ENCODE measurements at places on chromosomes 13 and 19.

DNA sequence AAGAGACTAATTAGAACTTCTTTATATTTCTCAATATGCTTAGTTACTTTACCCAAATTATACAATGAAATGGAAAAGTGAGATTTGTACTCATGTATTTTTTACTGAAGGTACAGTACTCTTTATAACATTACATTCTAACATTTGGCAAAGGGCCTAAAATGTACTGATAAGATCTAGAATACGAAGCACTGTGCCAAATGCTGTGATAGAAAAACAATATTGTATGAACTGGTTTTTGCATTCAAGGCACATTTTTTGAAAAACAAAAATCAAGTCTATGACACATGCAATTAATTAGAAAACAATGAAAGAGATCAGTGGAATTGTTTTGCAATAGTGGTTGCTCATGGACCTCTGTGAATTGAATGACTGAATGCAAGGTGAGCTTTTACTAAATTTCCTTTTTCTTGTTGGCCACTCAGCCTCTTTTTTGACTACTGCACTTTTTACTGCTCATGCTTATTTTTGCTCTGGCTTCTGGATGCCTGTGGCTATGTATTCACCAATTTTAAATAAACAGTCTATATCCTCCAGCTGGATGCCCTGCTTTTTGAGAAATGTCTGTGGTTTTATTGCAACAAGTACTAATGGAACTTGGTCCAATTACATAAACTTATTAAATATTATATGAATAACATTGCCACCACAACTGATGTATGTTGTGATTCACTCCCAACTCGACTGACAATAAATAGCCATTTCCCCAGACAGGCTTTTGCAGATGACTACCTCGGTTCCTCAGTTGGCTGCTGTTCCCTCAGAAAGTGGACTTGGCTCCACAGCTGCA is 41.4 kb upstream of the OBI1 start:
- DNase-seq: peak; percentile 33

DNA sequence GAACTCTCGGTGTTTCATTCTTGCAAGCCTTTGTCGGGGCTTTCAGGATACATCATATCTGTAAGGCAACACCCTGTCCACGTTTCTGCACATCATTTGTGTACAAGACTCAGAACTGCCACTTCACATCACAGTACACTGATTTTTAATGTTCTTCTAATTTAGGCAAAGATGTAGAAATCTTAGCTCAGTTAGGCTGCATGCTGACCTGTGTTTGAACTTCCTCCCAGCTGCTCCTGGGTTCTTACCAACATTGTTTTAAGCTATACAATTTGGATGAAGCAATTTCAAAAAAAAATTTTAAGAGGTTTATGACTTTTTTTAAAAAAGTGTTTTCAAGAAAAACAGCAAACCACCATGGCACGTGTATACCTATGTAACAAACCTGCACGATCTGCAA is 1047.9 kb upstream of the SLC10A2 start:
- DNase-seq: no peak

GRCh38 chr13:36696410-36697010 is 22.7 kb downstream of the SERTM1 start:
- DNase-seq: no peak

- no peak for DNase-seq
Measured at GRCh38 chr13:43895940-43896339, 16.2 kb downstream of the LACC1 start.
